ENCODE measurements at places on chromosomes 3 and 15. TPM values are rescaled to one million over a fixed set of nuclear protein-coding genes. Genes with fewer than 3 reads are reported as not detected.

CKMT1B gene
- 4.3 TPM for total RNA-seq

CLRN1 gene
- not detected for total RNA-seq

CTXN2 gene
- not detected for total RNA-seq

CORO2B gene
- total RNA-seq = 13.5 TPM

GOLGA8T gene
- not detected for total RNA-seq

TMC3 gene
- not detected for total RNA-seq

ADAMTS17 gene
- 0.06 TPM for total RNA-seq

EPHA6 gene
- 0.46 TPM for total RNA-seq

DNA sequence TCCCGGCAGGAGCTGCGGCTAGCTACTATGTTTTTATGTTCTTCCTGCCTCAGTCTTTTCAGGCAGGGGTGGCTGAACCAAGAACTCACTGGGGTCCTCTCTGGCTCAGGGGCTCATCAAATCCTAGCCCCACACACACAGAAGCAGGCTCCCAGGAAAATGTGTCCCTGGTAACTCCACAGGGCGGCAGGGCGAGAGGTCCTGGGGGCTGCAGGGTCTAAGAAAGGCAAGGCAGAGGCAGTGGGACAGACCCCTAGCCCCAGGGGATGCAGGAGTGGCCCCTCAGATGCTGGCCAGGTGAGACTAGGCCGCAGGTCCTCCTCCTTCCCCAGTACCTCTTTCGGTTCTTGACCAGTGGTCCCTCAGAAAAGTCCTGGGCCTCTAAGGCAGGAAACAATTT lies 48.9 kb downstream of the PTH1R start:
- no peak for DNase-seq

- DNase-seq = no peak
Measured at GRCh38 chr3:186603159-186603558, 9.7 kb upstream of the AHSG start.

- no peak for DNase-seq
Measured at GRCh38 chr15:43886558-43886957, 59.8 kb downstream of the WDR76 start.

DNA sequence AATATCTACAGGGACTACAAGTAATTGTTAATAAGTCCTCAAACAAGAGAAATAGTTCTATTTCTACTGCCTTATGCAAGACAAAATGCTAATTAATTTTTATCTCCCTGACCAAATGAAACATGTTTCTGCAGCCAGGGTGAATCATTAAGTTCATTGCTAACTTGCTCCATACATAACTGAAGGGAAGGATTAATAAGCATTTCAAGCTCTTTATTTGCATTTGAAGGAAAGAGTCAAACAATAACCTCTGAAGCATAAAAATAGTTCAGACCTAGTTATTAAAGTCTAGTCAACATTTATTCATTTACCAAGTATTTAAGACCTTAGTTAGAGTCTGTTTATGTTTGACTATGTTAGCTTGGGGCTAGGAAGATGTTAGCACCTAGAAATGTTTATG lies 120.0 kb downstream of the ATP1B3 start:
- peak; percentile 74 for DNase-seq

- no peak for DNase-seq
Measured at GRCh38 chr3:58688574-58688973, 22.0 kb upstream of the FAM3D start.

- no peak for DNase-seq
Measured at GRCh38 chr15:93118904-93119303, 29.9 kb upstream of the RGMA start.

- DNase-seq = no peak
Measured at GRCh38 chr15:25397100-25397499, 41.7 kb downstream of the UBE3A start.

DNA sequence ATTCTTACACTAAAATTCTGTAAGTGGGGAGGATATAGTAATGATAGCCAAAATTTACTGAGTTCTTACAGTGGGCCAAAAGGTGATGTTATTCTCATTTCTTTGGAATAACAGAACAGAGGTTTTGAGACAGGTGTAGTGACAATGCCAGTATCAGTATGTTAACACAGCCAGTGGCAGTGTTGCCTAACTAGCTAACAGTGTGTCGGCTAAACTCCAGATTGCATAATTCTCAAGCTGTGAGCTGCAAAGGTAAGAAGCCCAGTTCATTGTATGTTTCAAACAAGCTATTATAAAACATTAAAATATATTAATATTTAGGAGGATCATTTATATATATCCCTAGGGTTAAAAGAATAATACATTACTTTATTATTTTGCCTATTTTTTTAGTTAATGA lies 920 bp downstream of the SLC15A2 start:
- DNase-seq = no peak

DNA sequence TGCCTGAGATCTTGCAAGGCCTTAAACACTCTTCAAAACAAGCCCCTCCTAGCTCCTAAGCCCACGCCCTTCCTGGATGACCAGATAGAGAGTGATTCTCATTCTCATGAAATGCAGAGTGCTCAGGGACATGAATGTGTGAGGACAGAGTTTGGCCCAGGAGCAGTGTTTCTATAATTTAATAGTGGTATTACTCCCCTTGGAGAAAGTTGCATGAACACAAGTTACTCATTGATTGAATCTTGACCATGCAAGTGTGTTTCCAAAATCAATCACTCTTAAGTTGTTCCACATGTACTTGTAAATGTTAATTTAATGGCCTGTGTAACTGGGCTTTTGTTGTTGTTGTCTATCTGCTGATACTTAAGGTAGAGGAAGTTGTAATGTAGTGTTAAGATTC lies 181.6 kb downstream of the ADAMTSL3 start:
- DNase-seq = peak; percentile 25

GRCh38 chr3:42052132-42052483 lies 39.0 kb upstream of the TRAK1 start:
- no peak for DNase-seq

Data from epithelial cell of proximal tubule (primary cell).